H1 (cell line): ENCODE measurements at places on chromosomes 7 and 10. TPM values are rescaled to one million over a fixed set of nuclear protein-coding genes. Genes with fewer than 3 reads are reported as not detected.

DNA sequence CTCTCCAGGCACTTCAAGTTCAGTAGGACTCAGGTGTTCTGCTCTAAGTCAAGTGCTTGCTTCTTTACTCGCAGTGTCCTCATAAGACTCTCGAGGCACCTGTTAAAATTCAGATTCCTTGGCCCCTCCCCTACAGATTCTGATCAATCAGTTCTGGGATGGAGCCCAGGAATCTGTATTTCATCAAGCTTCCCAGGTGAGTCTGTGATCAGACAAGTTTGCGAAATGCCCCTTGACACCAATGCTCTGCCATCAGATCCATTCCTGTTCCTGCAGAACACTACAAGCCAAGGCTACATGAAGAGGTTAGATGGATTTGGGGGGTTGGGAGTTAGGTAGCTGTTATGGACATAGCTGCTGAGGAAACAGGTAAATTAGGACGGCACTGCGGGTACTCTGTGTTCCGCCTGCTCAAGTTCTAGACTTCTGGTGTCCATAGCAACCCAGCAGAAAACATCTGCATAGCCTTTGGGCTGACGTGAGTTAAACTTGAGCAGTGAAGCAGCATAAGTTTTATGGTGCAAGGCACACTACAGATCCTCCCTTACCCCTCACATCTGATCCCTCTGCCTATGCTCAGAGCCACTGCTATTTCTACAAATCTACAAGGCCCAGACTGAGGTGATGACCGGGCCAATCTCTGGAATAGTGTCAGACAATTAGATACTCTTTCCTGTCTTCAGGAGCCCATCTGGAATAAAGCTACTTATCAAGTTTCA is 6.8 kb upstream of the NCOA4 start:
- no peak for DNase-seq

The TNKS2 gene
- polyA plus RNA-seq: 15.9 and 23.3 TPM in 2 replicates

The TIAL1 gene
- 37.4 and 50.4 TPM in 2 replicates for polyA plus RNA-seq

The SPAM1 gene
- polyA plus RNA-seq: not detected in 2 replicates

The DYDC2 gene
- polyA plus RNA-seq: 0.88 and 1.5 TPM in 2 replicates

DNA sequence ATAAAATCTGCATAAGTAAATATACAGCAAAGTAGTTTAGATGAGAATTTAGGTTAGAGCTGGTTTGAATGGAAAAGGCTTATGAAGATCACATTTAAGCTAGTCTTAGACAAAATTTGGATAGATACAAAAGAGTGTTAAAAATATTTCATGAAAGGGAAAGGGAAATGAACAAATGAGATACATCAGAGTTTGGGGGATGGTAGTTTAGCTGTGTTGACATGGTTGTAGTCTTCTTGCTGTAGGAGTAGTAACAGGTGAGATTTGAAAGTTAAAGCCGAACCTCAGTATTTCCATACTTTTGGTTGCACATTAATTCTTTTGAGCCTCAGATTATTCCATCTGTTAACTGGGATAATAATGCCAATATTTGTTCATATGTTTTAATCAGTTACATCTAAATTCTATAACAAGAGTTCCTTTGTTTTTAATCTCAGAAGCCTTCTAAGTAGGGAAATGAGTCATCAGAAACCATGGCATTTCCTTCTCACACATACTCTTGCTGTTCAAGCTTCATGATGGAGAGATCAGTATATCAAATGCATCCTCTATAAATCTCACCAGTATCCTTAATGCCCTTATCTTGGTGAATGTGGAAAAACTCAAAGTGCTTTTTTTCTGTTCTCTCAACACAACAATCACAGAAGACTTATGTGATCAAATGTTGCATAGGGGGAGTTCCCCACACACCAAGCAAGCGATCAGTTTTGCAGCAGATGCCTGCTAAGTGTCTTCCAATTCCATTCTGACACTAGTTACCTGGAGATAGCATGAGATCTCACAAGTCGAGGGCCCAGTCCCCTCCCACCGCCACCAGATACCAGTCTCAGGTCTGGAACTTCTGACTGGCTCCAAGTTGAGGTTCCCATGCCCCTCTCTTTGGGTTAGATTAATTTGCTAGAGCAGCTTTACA is 84.7 kb downstream of the MAPK8 start:
- no peak for DNase-seq

The ACSM6 gene
- polyA plus RNA-seq: 0.30 and 0.33 TPM in 2 replicates

DNA sequence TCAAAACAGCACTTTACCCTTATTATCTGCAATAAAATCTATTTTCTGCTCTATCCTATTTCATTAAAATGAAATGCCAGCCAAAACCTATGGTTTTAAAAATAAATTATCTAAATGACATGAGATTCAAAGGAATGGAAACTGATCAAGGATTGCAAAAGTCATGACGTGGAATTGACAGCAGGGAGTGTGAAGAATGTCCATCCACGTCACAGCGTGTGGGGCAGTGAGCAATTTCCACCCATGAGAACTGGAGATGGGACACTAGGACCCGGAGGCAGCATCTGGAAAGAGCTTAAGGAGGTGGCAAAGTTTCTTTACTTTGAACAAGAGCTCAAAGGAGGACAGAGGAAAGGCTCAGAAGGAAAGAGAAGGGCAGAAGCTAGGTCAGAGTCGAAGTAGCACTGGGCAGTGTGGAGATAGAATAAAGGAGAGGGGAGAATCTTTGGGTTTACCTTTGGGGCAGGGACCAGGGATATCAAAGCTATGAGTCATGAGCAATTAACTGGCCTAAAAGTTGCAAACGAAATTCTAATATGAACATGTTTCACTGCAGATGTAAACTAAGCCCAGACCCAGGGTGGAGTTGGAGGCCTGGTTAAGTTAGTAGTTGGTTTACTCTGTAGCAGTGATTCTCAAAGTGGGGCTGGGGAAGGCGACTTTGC is 24.9 kb upstream of the STK17A start:
- no peak for DNase-seq

DNA sequence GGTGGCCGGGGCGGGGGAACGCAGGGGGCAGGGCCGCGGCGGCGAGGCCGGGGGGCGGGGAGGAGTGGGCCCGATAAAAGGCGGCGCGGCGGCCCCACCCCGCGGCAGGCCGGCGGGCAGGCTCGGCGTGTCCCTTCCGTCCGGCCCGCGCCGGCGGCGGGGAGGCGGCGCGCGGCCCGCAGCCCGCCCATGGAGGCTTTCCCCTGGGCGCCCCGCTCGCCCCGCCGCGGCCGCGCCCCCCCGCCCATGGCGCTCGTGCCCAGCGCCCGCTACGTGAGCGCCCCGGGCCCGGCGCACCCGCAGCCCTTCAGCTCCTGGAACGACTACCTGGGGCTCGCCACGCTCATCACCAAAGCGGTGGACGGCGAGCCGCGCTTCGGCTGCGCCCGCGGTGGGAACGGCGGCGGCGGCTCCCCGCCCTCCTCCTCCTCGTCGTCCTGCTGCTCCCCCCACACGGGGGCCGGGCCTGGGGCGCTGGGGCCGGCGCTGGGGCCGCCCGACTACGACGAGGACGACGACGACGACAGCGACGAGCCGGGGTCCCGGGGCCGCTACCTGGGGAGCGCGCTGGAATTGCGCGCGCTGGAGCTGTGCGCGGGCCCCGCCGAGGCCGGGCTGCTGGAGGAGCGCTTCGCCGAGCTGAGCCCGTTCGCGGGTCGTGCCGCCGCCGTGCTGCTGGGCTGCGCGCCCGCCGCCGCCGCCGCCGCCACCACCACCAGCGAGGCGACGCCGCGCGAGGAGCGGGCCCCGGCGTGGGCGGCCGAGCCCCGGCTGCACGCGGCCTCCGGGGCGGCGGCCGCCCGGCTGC is at the start of gene NANOS1:
Gene NANOS1 (plus strand): TSS at position 102 of the 808 bp plus-strand sequence. CDS start 88 bp downstream, at position 190.
- DNase-seq: no peak

DNA sequence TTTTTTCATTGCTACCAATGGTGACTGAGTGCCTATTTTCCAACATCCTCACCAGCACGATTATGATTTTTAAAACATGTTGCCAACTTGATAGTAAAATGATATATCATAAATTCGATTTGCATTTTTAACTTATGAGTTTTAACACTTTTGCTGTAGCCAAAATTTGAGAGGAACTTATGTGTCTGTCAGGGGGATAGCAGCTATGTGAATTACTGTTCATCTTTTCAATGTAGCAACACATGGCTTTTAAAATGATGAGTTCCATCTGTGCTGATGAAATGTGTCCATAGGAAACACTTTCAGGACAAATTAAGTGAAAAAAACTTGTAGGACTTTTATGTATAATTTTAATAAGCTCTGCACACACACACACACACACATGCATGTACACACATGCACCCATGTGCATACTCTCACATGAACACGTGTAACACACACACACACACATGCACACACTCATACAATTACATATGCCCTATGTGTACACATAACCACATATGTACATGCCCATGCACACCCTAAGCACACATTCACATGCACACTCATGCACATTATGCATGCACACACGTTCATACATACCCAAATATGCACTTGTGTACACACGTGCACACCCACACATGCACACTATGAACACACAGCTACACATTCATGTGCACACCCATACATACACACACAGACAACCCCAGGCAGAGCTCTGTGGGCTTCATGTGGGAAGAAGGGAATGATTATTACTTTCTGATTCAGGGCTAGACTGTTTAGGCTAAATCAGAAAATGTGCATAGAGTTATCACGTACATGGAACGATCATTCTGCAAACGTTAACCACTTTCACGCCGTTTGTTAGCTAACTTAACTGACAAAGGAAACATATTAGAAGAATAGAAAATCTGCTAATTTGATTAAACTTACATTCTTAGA is 68.9 kb downstream of the C10orf143 start:
- DNase-seq: no peak

The TAS2R4 gene
- polyA plus RNA-seq: 0.86 and 0.88 TPM in 2 replicates

DNA sequence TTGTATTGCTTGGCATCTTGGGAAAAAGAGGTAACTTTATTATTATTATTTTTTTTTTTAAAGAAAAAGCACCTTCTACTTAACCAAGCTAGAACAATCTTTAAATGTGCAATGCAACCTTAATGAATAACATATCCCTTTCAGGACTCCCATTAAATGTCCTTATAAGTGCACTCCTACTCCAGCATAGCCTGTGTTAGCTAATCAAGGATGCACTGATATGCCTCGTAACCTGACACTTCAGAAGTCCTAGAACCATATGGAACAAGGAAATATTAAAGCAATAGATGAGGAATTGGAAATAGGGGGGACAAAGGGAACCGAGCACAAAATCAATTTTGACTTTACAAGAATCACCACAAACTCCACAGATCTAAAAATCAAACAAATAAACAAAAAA is 522.4 kb downstream of the PARD3 start:
- no peak for DNase-seq

DNA sequence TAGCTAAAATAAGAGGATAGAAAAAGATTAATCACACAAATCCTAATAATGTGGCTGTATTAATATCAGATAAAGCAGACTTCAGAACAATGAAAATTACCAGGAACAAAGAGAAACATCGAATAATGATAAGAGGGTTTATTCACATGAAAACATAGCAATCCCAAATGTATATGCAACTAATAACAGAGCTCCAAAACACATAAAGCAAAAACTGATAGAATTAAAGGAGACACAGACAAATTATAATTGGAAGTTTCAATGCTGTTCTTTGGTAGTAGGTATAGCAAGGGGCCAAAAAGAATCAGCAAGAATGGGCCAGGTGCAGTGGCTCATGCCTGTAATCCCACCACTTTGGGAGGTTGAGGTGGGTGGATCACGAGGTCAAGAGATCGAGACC is 23.4 kb upstream of the DNAAF5 start:
- no peak for DNase-seq

DNA sequence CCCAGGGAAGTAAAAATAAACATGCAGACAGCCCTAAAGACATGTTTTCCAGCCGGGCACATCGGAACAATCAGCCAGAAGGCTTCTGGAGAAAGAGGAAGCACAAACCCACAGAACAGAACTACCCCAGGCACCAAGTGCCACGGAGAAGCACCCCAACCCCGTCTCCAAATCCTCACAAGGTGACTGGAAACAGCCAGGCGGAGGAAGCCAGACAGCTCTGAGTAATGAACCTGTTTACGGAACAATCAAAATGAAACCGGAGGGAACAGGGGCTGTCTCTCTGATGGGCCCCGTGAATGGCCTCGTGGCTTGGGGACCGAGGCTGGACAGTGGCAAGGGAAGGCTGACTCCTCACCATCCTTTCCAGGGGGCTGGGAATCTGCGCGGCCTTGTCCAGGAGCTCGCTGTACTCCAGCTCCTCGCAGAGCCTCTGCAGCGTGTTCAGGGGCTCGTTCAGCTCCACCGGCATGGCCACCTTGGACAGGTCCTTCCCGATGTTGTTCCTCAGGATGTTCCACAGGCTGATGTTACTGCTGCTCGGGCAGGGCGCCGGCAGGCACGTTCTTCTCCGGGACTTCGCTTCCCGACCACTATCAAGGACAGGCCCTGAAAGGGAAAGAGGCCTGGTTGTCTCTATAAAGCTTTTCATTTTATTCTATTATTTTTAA is 77.0 kb upstream of the GSDME start:
- no peak for DNase-seq

The OPN1SW gene
- polyA plus RNA-seq: not detected in 2 replicates

- no peak for DNase-seq
These were observed 151.5 kb upstream of the FAM3C start for GRCh38 chr7:121547544-121548092.

DNA sequence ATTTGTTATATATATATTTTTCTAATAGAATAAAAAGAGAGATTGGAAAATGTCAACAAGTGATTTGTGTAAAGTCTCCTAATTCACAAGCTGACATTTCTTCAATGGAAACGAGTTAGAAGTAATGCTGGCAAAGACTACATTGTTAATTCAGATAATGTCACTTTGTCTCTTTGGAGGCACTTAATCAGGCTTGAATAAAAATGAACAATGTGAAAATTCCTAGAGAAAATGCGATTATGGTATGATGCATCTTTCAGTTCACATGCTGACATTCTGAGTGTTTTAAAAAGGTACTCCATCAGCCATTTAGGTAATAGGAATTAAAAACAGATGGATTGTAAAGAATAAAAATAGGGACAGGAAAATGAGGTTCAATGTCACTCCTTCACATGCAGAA is 100.1 kb downstream of the SLC13A1 start:
- DNase-seq: no peak

- no peak for DNase-seq
These were observed 1.5 kb downstream of the IPMK start for GRCh38 chr10:58266003-58266825.

- DNase-seq: no peak
These were observed 16.7 kb upstream of the FGL2 start for GRCh38 chr7:77216181-77216845.

The STRIP2 gene
- polyA plus RNA-seq: 4.5 and 5.3 TPM in 2 replicates

DNA sequence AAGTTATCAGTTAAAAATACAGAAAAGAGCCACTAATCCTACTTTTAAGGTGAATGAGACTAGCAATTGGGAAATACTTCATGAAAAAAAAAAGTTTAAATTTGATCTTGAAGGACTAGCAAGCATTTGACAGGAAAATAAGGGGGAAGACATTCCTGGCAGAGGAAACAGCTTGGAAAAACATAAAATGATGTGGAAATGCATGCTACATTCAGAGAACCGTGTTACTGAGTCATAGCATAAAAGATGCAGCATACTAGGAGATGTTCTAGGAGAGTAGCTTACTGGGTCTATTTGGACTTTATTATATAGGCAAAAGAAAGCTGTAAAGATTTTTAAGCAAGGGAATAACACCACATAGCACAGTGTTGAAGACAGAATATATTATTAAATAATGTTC is 108.6 kb upstream of the COL1A2 start:
- no peak for DNase-seq

The FAM25C gene
- not detected in 2 replicates for polyA plus RNA-seq

The FKBP6 gene
- 0.11 and 0.14 TPM in 2 replicates for polyA plus RNA-seq

The STAG3 gene
- polyA plus RNA-seq: 1.3 and 1.9 TPM in 2 replicates
